ENCODE measurements at places on chromosomes 6 and 20. TPM values are rescaled to one million over a fixed set of nuclear protein-coding genes. Genes with fewer than 3 reads are reported as not detected.

Gene GNAS-AS1
- total RNA-seq: 0.83 TPM

Gene FNDC11
- 0.28 TPM for total RNA-seq

GRCh38 chr6:111918825-111919224 lies 45.6 kb upstream of the FYN start:
- DNase-seq: peak; percentile 79
- H3K4me3 ChIP-seq: no peak overlapping the region
- no peaks in the 10 kb centered on the region for H3K27me3 ChIP-seq
- H3K27ac ChIP-seq: no peak overlapping the region

- peak; percentile 30 for DNase-seq
- no peaks in the 10 kb centered on the region for H3K36me3 ChIP-seq
- H3K27me3 ChIP-seq: no peaks in the 10 kb centered on the region
- no peak overlapping the region for H3K4me3 ChIP-seq
- H3K4me1 ChIP-seq: no peaks in the 10 kb centered on the region
Observed at GRCh38 chr6:115891111-115891669, 169.5 kb downstream of the FRK start.

DNA sequence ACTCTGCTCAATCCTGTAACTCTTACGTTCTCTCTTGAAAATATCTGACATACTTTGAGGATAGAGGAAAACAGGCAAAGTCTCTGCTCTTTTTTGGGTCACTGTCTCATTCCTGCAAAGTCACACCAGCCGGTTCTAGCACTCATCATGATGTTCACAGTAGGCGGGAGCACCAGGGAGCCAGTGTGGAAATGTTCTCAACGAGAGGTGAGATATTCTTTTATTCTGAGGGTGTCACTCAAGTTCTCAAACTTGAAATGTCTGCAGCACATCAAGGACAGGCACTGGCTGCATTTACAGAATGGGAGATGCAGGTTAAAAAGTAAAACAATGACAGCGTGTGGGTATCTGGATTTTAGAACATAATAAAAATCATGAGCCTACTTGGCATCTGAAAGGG lies 714.7 kb downstream of the QKI start:
- no peak overlapping the region for H3K27ac ChIP-seq
- H3K4me3 ChIP-seq: no peak overlapping the region
- DNase-seq: no peak
- no peaks in the 10 kb centered on the region for H3K4me1 ChIP-seq
- no peaks in the 10 kb centered on the region for H3K36me3 ChIP-seq
- no peaks in the 10 kb centered on the region for H3K27me3 ChIP-seq

GRCh38 chr6:153088796-153089195 lies 42.3 kb downstream of the RGS17 start:
- no peaks in the 10 kb centered on the region for H3K36me3 ChIP-seq
- H3K4me1 ChIP-seq: peaks cover 6% of the 10 kb centered on the region
- H3K27me3 ChIP-seq: no peaks in the 10 kb centered on the region
- H3K27ac ChIP-seq: no peak overlapping the region

GRCh38 chr20:20466341-20466879 lies 98.5 kb downstream of the INSM1 start:
- no peak overlapping the region for H3K4me3 ChIP-seq
- peaks cover 5% of the 10 kb centered on the region for H3K4me1 ChIP-seq

DNA sequence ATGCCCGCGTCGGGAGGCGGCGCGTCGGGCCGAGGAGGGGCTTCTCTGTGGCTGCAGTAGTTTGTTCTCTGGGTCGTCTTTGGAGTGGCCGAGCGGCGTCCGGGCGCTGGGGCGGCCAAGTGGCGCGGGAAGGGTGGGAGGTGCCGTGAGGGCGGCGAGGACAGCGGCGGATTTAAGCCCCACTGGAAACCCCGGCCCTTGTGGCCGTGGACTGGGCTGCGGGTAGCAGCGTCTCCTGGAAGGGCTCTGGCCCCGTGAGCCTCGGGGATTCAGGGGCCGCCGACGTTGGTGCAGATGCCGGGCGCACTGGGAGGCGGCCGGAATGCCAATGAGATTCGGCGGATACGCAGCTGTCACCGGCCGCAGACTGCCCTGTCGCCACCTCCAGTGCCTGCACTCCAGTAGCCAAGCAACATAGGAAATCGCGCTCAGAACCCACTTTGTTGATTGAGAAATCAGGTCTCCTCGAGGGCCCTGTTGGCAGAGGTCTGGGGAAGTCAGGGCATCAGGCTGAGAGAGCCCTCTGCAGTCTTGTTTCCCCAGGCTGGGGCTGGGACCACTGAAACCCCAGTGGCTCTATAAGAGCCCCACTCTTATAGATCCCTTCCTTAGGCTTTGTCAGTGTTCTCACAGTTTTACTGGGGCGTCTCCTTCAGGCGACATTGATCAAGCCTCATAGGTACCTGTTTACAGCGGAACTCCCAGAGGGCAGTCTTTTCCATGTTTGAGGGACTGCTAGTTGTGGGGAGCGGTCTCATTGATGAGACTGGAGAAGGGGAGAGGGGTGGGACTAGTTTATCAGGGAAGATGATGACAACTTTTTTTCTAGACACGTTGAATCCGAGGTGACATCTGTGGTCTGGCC lies 642 bp downstream of the GZF1 start:
- peaks cover 15% of the 10 kb centered on the region for H3K36me3 ChIP-seq
- no peaks in the 10 kb centered on the region for H3K27me3 ChIP-seq
- peak; percentile 28 for DNase-seq

DNA sequence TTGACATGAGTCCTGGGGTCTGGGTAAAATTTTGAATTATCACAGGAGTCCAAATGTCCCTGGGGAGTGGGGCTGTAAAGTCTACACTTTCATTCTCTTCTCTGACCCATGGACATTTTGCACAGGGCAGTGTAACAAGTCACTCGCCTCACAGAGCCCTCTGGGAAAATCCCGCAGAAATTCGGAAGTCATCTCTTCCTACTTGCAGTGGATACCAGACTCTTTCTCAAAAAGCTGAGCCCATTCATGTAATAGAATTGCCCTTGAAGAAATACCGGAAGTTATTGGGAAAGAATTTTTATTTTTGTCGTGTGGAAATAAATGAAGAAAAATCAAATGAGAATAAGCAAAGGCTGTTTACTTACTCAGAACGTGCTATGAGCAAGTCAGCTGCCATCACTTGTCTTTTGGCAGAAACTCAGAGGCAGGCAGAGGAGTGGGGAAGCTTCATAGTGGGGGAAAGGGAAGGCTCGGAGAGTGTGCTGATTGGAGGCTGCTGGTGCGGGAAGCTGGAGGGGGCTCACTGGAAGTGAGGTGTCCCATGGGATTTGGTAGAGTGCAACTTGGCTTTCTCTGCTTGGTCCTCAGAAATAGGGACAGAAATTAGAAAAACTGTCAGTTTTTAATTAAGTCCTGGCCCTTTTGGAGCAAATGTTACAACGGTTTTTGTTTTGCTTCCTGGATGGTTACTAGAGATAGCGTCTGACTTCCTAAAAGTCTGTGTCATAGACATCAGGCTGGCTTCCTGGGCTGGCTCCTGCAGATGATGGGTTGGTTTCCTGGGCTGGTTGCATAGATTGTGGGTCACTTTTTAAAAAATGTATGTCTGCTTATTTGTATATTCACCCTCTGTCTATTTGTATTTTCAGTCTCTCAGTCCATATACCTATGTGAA lies 79.8 kb upstream of the EEF1E1 start:
- DNase-seq: peak; percentile 25
- H3K27me3 ChIP-seq: no peaks in the 10 kb centered on the region
- no peak overlapping the region for H3K4me3 ChIP-seq
- peaks cover 19% of the 10 kb centered on the region for H3K4me1 ChIP-seq
- no peaks in the 10 kb centered on the region for H3K36me3 ChIP-seq
- peak overlapping the region; percentile 80 for H3K27ac ChIP-seq

DNA sequence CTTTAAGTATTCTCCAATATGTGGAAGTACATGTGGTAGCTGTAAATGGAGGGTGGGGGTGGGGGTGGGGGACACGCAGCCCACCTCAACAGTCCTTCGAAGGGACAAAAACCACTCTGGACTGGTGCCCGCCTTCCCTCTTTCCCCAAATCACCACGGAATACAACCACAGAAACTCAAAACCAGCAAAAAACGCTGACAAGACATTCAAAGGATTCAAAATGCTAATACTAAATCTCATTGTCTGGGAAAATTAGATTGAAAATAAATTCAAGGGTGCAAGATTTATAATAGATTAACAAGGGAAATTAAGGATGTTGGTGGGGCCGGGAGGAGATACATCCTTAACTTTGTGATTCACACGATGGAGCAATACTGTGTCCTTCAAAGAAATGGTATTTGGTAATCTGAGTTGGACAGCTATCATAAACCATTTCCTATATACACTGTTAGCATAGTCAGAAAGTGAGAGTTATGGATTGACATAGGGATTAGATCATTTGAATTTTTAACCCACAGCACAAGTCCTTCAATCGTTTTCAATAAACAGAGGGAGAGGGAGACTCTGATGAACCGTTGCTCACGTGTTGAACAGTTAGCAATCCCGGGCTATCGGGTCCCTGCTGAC lies 766 bp upstream of the TBC1D22B start:
- DNase-seq: peak; percentile 66
- no peaks in the 10 kb centered on the region for H3K36me3 ChIP-seq
- H3K4me3 ChIP-seq: peak overlapping the region; percentile 92
- no peak overlapping the region for H3K27ac ChIP-seq
- H3K27me3 ChIP-seq: no peaks in the 10 kb centered on the region
- H3K4me1 ChIP-seq: peaks cover 4% of the 10 kb centered on the region

- H3K4me1 ChIP-seq: peaks cover 3% of the 10 kb centered on the region
- no peak overlapping the region for H3K4me3 ChIP-seq
- no peak overlapping the region for H3K27ac ChIP-seq
- DNase-seq: peak; percentile 33
Observed at GRCh38 chr6:118565311-118565960, 17.3 kb downstream of the PLN start.

DNA sequence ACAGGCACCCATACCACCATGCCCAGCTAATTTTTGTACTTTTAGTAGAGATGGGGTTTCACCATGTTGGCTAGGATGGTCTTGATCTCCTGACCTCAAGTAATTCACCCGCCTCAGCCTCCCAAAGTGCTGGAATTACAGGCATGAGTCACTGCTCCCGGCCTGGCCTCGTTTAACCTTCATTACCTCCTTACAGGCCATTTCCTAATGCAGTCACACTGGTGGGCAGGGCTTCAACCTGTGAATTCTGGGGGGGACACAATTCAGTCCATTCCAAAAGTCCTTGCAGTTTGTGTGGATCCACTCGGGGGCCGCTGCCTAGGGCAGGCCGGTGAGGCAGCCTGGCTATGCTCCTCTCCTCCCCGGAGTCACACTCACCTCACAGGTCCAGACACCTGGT lies 112.4 kb upstream of the SNX9 start:
- no peak overlapping the region for H3K27ac ChIP-seq
- H3K36me3 ChIP-seq: no peaks in the 10 kb centered on the region
- peaks cover 16% of the 10 kb centered on the region for H3K4me1 ChIP-seq
- peaks cover 2% of the 10 kb centered on the region for H3K27me3 ChIP-seq
- no peak for DNase-seq
- H3K4me3 ChIP-seq: no peak overlapping the region

DNA sequence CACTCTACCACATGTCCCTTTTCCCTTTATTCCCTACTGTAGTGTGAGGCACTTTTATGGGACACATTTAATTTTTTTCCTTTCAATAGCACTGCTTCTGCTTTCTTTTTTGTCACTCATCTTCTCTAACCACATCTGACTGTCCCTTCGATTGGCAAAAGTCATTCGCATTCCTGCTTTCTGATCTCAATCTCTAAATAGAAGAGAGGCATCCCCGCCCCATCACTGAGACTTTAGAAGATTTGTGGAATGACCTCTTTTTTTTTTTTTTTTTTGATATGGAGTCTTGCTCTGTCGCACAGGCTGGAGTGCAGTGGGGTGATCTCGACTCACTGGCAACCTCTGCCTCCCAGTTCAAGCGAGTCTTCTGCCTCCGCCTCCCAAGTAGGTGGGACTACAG lies 9.1 kb downstream of the ZNF292 start:
- H3K27ac ChIP-seq: no peak overlapping the region
- H3K36me3 ChIP-seq: peaks cover 1% of the 10 kb centered on the region
- peaks cover 10% of the 10 kb centered on the region for H3K4me1 ChIP-seq
- no peaks in the 10 kb centered on the region for H3K27me3 ChIP-seq
- DNase-seq: no peak

DNA sequence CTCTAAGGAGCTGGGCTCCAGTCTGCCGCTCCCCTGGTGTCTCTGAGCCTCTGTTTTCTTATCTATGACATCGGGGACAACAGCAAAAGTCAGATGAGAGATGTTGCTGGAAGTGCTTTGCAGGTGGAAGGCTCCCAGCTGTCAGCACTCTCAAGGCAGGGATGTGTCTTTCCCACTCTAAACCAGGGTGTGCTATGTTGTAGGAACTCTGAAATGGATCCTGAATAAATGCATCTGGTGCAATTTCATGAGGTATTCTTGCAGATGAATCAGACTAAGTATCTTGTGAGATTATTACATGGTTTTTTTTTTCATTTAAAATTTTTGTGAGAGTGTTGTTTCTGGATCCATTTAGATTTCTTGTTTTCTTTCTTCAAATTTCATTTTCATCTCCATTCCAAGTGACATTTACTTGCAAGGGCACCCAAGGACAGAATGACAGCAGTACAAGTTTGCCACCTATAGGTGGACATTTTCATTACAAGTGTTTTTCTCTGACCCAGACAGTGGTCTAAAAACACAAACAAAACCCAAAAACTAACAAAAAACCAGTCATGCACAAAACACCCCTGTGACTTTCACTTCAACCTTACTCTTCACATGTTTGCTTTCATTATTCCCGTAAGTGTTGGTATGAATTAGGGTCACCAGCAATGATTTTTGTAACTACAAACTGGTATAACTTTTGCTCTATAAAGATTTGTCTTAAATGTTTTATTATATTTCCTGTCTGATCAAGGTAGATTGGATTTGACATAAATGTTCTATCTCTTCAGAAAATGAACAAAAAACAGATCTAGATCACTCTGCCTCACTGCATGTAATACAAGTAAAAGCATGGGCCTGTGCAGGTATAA lies 14.7 kb upstream of the SIM1 start:
- no peaks in the 10 kb centered on the region for H3K4me1 ChIP-seq
- H3K36me3 ChIP-seq: no peaks in the 10 kb centered on the region
- H3K4me3 ChIP-seq: no peak overlapping the region
- H3K27me3 ChIP-seq: peaks cover 25% of the 10 kb centered on the region
- peak; percentile 49 for DNase-seq
- no peak overlapping the region for H3K27ac ChIP-seq

- H3K4me3 ChIP-seq: no peak overlapping the region
- no peak for DNase-seq
- no peaks in the 10 kb centered on the region for H3K4me1 ChIP-seq
- no peaks in the 10 kb centered on the region for H3K27me3 ChIP-seq
- no peaks in the 10 kb centered on the region for H3K36me3 ChIP-seq
Observed at GRCh38 chr20:20184706-20185105, 132.4 kb downstream of the CFAP61 start.

- no peak overlapping the region for H3K27ac ChIP-seq
- H3K4me3 ChIP-seq: no peak overlapping the region
- H3K27me3 ChIP-seq: peaks cover 39% of the 10 kb centered on the region
- H3K36me3 ChIP-seq: no peaks in the 10 kb centered on the region
Observed at GRCh38 chr20:21090721-21091120, 15.4 kb downstream of the LINC00237 start.

DNA sequence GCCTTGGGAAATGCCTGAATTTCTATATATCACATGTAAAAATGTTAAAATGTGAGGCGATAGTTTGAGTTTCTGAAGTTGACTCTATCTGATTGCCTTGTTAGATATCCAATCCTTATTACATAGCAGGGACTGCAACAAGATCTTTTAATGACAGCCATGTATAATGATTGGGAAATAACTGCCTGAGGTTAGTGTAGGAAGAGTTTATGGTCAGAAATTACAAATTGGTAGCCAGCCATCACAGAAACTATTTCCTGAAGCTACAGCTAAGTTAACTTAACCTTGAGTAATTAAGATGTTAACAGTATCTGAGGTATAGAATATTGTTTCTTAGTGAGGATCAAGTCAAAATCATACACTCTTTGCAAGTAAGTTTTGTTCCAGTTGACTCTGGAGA lies 41.0 kb downstream of the AKIRIN2 start:
- peaks cover 21% of the 10 kb centered on the region for H3K4me1 ChIP-seq
- H3K36me3 ChIP-seq: peaks cover 2% of the 10 kb centered on the region
- no peak overlapping the region for H3K4me3 ChIP-seq
- H3K27ac ChIP-seq: peak overlapping the region; percentile 74
- no peaks in the 10 kb centered on the region for H3K27me3 ChIP-seq
